ENCODE measurements at places on chromosomes 3 and 15.

- no peak for DNase-seq
Measured at GRCh38 chr3:66256806-66257205, 36.0 kb downstream of the SLC25A26 start.

DNA sequence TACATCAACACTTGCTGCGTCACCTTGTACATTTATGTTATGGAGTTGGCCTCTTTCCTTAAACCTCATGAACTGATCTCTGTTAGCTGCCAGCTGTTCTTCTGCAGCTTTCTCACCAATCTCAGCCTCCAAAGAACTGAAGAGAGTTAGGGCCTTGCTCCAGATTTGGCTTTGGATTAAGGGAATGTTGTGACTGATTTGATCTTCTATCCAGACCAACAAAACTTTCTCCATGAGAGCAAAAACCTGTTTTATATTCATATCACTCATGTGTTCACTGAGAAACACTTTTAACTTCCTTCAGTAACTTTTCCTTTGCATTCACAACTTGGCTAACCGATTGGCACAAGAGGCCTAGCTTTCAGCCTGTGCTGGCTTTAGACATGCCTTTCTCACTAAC is 1156.0 kb upstream of the CADM2 start:
- no peak for DNase-seq

DNA sequence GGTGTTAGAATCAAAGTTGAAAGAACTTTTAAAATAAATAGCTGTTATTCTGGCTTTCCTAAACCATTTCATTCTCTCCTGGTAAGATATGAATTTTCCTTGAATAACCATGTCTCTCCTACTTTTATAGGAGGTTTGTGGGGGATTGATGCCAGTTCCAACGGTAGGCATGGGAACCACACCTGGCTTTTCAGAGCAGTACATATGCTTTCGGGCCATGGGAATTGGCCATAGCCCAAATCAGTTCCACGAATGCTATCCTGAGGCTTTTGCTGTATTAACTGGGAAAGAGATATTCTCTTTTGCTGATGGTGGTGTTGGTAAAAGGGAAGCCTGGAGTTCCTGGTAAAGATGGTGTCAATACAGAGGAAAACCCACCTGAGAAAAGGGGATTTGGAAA is 396.2 kb upstream of the ZNF385D start:
- no peak for DNase-seq

- DNase-seq = peak; percentile 67
Measured at GRCh38 chr3:109188741-109189140, 52.2 kb downstream of the C3orf85 start.

DNA sequence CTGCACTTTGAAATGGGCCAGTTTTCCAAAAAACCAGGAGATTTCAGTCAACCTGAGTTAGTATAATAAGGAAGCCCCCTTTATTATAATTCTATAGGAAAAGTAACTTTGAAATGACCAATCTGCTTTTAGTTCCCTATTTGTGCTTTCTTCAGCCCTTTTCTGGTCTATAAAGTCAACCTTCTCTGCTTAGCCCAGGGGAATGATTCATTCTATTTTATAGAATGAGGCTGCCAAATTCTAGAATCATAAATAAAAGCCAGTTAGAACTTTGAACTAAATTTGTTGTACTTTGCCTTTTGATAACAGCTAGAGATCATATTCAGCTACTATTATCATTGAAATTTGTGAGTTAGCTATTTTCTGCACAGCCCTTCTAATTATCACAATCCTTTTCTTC is 24.7 kb downstream of the CIP2A start:
- DNase-seq = no peak

- no peak for DNase-seq
Measured at GRCh38 chr3:188554404-188554803, 400.4 kb downstream of the LPP start.

DNA sequence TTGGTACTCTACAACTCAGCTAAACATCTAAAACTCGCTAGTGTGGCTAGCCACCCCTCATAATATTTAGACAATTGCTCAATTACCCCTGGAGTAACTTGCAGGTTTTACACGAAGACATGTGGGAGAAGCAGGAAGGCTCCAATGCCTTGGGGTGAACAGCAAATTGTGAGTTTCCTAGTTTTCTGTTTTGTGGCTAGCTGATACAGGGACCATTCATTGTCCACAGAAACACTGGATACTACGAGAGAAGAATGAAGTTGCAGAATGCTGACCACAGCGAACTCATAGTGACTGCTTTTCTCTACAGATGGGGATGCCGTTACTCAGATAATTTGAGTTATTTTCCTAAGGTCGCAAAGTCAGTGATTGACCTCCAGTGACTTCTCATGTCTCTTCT is 212.9 kb downstream of the P3H2 start:
- DNase-seq = no peak

GRCh38 chr3:94904156-94904674 is 841.4 kb downstream of the NSUN3 start:
- DNase-seq = peak; percentile 11

DNA sequence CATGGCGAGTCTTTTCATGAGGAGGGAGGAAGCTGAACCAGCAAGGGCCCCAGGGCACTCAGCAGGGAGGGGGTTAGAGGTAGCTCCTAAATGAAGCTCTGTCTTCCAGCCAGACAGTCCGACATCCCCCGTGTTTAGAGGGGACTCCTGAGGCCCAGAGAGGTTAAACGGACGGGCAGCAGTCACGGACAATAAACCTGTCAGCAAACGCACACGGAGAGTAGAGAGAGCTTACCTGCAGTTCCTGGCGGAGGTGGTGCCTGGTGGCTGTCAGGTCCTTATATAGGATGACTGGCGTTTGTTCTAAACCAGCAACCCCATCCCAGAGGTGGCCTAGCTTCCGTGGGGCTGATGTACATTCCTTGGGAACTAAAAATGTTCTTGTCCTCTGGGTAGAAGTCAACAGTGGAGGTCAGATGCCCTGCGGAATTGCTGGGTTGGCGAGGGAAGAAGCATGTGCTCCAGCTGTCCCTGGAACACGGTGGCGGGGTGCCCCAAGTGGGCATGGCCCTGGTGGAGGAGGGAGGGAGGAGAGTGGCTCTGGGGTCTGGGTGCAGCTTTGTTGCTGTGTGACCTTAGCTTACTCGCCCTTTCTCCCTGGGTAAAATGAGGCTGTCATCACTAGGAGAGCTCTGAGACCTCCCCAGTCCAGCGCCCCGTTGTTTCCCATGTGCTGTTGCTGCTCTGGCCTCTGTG is 2.1 kb downstream of the GHRL start:
- no peak for DNase-seq

GRCh38 chr3:11195721-11196332 is 41.5 kb downstream of the HRH1 start:
- DNase-seq = no peak

- DNase-seq = no peak
Measured at GRCh38 chr3:60000311-60001105, 950.7 kb upstream of the CFAP20DC start.

DNA sequence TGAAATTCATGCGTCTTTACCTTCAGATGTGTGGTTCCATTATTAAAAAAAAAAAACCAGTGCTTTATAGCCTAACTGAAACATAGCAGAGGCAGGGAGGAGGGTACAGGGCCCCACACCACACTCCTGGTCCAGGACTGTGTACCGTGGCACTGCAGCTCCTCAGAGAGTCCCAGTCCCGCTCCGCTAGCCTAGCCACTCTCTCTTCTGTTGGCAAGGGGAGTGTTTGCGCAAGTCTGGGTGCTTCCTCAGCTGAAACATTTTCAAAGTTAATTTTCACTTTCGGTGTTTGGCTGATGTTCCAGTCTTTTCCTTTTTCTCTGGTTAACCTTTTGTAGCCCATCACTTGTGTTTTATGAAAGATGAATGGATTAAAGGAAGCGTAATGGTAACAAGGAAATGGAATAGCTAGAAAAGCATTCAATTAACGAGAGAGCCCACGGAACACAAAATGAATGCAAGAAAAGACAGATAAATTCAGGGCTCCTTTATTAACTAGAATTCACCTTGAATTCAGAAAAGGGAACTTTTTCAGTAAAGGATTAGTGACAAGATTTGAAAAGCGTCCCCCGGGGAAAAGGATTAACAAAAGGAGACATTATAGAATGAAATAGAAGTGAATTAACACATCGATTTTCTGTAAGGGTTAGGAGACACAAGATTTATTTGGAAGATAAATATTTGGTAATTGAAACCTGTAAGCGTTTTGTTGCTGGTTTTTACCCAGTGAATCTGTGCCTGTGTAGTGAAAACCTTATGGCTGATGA is 177.0 kb downstream of the CACNA2D3 start:
- no peak for DNase-seq

DNA sequence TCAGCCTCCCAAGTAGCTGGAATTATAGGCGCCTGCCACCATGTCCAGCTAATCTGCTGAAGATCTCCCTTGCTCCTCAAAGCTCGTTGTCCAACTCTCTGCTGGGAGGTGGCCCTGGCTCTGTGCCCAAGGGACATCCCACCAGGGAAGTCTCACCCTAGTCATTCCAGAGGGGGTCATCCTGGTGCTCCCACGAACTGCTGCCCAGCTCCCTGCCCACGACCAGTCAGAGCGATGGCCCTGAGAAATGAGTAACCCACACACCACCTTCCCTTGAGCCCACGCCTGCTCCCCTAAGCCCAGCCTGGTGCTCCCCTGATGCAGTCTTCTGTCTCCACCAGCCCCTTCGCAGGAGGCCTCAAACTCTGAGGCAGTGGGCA is 5.2 kb downstream of the KLHL25 start:
- no peak for DNase-seq

GRCh38 chr3:45773714-45774449 is 22.5 kb downstream of the SLC6A20 start:
- DNase-seq = no peak

DNA sequence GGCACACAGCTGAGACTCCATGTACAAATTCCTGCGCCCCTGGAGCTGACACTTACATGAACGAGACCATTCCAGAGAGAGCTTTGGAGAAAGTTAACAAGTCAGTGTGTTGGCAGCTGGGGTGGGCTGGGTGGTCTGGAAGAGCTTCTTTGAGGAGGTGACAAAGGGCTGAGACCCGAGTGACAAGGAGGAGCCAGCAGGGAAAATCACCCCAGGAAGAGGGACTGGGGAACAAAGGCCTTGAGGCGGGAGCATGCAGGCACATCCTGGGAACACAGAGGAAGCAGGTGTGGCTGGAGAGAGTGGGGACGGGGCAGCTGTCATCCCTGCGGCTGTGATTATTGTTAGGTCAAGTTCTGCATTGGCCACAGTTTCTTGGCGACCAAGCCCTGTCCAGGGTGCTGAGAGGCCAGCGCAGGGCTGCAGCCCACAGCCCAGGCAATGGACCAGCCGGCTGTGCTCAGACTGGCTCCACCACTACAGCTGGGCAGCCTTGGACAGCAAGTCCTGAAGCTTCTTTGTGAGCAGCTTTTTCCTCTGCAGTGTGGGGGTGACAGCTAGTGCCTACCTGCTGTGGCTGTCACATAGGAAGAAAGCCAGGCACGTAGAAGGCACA is 34.2 kb upstream of the PRR23E start:
- peak; percentile 73 for DNase-seq

GRCh38 chr15:87083201-87083600 is 1003.5 kb downstream of the AGBL1 start:
- DNase-seq = no peak

DNA sequence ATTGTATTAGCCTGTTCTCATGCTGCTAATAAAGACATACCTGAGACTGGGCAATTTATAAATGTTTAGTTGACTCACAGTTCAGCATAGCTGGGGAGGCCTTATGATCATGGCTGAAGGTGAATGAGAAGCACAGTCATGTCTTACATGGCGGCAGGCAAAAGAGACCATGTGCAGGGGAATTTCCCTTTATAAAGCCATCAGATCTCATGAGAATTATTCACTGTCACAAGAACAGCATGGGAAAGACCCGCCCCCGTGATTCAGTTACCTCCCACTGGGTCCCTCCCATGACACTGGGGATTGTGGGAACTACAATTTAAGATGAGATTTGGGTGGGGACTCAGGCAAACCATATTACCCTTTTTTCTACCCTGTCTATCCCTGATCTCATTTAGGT is 51.5 kb upstream of the MYZAP start:
- no peak for DNase-seq

DNA sequence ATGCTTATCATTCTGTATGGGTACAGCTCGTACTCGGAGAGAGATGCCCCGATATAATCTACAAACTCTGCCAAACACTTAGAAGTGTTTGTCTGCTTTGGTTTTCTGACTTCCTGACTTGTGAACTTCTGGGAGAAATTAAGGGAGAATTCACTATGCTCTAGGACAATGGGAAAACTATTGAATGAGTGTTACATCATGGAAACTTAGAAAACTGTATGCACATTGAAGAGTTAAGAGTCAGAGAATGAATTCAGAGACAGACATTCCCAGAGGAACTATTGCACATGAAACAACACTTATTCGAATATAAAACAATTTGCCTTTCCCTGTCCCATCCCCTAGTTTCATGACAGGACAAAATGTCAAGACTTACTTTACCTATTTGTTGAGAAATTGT is 57.8 kb downstream of the DTWD1 start:
- DNase-seq = no peak

DNA sequence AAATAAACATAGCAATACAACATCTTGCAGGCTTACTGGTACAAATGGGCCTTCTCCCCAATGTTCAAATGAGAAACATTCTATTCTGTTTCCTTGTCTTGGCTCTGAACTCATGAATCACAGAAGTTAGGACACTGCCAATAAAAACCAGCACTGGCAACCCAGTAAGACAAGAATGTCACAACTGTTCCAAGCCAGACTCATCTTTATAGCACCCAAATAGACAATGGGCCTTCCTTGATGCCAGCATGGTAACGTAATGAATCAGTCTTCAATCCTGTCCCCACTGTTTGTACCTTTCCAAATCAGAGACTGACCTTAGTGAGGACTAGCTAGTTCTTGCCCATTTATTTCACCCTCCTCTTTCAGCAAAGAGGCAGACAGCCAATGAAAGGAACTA is 14.1 kb upstream of the RPS17 start:
- no peak for DNase-seq

GRCh38 chr3:57757642-57758297 is 1.7 kb downstream of the SLMAP start:
- DNase-seq = peak; percentile 36

DNA sequence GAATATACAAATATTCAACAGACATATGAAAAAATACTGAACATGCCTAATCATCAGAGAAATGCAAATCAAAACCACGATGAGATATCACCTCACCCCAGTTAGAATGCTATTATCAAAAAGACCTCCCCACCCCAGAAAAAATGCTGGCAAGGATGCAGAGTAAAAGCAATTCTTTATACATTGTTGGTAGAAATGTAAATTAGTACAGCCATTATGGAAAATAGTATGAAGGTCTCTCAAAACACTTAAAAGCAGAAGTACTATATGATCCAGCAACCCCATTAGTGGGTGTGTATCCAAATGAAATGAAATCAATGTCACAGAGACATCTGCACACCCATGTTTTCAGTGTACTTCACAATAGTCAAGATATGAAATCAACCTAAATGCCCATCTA is 308.7 kb downstream of the CHST2 start:
- no peak for DNase-seq

Data from retina (tissue), 1 donor.